Activated CD8-positive, alpha-beta T cell treated with anti-CD3 and anti-CD28 coated beads, Interleukin-2, amount 10 ng/mL, durations not matched to agents 7 days and 5 days (primary cell): ENCODE measurements at places on chromosomes 7 and 10. TPM values are rescaled to one million over a fixed set of nuclear protein-coding genes. Genes with fewer than 3 reads are reported as not detected.

GRCh38 chr10:110372656-110373055 is 67.9 kb upstream of the SMNDC1 start:
- no peak for DNase-seq

GRCh38 chr10:60238759-60239100 is 150.9 kb downstream of the ANK3 start:
- no peak for DNase-seq

FAM25G gene
- total RNA-seq: not detected

PLCE1 gene
- not detected for total RNA-seq
